CD4-positive, alpha-beta T cell treated with Interleukin-21 for 1 hour (primary cell): ENCODE measurements at places on chromosomes 3 and 15.

GRCh38 chr15:69556344-69556743 lies 103.7 kb downstream of the RPLP1 start:
- no peak for DNase-seq

DNA sequence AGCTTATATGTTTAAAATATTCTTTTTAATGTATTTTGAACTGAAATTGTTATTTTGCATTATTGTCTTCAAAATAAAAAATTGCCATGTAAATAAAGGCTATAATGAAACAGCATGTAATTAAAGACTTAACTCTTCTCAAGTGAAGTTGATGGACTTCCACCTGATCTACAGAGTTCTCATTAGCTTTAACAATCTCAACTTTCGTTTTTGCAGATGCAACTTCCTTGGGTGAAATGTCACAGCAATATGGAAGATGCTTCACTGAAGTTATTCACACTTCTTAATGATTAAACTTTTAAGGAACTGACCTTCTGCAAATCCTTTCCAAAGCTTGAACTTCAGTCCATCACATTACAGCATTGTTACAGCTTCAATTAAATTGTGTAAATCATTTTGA lies 63.6 kb downstream of the OSTN start:
- DNase-seq, result no peak

- DNase-seq, result no peak
These were observed 512.3 kb upstream of the MDFIC2 start for GRCh38 chr3:70824773-70825172.

- DNase-seq, result no peak
These were observed 40.9 kb upstream of the RYK start for GRCh38 chr3:134291319-134292254.

DNA sequence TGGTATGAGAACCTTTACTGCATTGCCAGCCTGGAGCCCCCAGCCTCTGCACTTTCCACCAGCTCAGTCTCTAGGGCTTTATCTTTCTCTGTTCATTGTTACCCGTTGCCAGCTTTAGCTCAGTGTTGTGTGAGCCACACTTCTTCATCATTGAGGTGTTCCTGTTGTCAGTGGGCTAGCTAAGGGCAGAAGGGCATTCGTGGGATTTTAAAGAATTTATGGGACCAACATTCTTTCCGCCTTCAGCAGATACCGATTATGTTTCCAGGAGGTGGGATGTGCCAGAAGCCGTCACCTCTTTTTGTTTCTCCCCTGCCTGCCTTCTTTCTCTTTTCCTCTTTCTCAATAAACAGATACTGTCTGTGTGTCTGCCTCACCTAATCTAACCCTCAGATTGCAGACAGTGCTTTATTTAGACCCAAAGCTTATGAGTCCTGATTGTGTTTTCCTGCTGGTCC lies 64.5 kb downstream of the PGPEP1L start:
- no peak for DNase-seq

- DNase-seq, result no peak
These were observed 124.1 kb downstream of the RASA2 start for GRCh38 chr3:141610939-141611338.

DNA sequence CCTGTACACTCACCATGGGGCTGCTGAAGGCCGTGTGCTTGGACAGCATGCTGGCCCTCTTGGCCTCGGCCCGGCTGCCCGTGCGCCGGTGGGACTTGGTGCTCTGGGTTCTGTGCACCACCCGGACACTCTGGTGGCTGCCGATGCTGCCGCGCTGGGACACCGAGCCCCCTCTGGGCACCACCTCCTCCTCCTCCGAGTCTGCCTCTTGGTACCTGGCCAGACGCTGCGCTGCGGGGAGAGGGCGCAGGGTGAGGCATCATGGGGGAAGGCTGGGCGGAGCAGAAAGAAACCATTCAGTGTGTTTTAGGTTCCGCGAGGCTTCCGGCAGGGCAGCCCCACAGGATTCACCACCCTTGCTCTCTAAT lies 145.0 kb downstream of the ATP10A start:
- no peak for DNase-seq

DNA sequence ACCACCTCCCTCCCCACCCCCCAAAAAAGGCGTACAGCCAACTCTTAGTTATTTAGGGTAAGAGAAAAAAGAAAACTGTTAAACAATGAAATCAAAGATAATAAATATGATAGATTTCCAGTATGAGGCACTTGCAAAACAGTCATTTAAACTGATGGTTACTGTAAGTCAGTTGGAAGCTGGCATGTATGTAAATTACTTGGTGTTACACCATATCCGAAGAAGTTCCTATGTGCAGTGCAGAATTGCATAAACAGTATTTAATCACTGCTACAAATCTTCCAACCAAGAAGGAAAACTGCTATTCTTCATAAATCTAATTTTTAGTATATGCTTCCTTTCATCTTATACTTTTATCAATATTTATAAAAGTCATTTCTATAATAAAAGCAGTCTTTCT lies 62.0 kb downstream of the LEO1 start:
- no peak for DNase-seq

DNA sequence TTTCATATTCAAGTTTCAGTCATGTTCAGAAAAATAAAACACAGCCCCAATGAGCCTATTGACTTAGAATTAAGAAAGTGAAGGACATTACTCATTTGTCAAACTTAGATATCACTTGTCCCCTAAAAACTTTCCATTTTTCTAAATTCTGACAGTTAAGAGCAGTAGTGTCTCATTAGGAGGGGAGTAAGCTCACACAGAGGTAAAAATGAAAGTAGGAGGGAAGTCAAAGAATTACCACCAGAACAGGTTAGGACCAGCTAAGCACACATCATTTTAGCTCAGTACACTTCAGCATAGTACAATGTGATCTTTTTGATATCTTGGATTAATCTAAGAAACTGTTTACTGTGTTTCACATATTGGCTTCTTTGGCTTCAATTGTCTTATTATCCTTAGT lies 64.3 kb downstream of the OSTN start:
- DNase-seq, result no peak

GRCh38 chr3:158103887-158104327 lies 2.3 kb downstream of the SHOX2 start:
- DNase-seq, result no peak

DNA sequence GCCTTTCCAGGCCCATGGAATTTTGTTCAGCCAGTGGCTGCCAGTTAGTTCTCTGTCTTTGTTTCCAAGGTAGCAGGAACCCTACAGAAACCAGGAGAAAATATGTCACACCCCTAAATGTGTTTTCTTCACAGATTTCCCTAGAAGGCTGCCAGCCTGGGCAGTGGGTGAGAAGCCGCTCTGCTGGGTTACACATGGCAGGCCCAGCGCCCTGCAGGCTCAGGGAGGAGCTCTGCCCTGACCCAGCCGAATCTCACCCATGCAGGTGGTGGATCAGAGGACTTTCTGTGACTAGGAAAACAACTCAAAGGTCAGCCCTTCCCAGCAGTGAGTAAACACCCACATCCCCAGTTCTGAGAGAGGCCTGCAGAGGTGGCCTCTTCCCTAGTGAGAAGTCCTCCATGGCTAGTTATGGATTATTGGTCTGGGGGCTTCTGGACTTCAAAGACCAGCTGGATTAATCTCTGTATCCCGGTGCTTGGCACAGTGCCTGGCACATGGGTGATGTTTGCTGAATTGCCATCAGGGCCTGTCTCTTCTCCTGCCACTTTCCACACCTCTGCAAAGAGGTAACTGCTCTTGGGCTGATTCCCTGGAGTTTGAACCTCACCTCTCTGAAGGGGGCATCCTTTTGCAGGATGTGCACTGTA lies 34.7 kb upstream of the BDH1 start:
- DNase-seq, result no peak

DNA sequence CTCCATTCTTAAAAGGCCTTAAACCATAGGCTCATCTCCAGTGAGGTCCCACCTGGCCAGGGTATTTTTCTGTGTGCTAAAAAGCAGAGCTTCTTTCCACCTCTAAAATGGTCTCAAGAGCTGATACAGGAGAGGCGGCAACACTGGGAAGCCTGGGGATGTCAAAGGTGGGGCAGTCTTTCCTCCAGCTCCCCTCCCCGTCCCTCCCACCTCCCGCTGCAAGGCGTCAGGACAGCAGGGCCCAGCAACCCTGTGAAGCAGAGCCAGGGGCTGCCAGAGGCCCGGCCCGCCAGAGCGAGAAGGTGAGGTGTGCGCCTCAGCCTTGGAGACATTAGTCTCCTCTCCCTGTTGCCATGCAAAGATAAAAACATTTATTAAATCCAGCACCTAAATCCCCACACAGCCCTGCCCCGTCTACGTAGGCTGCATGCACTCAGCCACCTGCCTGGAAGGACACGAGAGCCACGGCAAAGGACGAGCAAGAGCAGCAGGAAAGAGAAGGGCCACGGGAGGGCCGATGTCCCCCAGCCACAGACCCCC lies 75.6 kb downstream of the FAM174B start:
- DNase-seq, result no peak

- no peak for DNase-seq
These were observed 17.0 kb upstream of the IL1RAP start for GRCh38 chr3:190496859-190497258.

DNA sequence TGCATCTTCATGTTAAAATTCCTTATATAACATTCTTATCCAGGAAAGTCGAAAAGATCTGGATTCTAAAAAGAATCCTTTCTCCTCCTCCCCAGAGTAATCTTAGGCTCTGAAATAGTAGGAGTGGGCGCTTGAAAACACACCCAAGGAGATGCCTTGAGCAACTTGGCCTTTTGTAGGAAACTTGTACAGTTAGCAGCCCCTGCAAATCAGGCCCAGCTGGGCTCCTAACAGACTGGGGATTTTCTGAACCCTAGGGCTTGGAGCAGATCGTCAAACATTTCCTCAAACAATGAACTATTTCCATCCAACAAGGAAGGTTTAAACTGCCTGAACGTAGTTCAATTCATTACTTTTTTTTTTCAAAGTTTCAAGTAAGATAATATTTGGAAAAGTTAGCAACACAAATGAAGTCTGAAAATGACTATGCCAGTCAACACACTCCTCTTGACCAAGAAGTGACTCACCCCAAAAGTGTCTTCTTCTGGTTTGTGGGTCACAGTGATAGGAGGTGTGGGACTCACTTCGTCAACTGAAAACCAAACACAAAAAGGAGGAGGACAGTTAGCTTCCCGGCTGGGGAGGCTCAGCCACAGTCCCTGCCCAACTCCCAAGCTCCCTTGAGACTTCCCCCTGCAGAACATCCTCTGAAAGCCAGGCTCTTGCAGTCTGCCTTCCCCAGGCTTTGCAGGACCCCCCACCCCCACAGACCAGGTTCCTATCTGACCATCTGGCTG lies 129.7 kb downstream of the NTRK3 start:
- DNase-seq, result no peak

- no peak for DNase-seq
These were observed 84.4 kb upstream of the MFGE8 start for GRCh38 chr15:88997531-88997930.

DNA sequence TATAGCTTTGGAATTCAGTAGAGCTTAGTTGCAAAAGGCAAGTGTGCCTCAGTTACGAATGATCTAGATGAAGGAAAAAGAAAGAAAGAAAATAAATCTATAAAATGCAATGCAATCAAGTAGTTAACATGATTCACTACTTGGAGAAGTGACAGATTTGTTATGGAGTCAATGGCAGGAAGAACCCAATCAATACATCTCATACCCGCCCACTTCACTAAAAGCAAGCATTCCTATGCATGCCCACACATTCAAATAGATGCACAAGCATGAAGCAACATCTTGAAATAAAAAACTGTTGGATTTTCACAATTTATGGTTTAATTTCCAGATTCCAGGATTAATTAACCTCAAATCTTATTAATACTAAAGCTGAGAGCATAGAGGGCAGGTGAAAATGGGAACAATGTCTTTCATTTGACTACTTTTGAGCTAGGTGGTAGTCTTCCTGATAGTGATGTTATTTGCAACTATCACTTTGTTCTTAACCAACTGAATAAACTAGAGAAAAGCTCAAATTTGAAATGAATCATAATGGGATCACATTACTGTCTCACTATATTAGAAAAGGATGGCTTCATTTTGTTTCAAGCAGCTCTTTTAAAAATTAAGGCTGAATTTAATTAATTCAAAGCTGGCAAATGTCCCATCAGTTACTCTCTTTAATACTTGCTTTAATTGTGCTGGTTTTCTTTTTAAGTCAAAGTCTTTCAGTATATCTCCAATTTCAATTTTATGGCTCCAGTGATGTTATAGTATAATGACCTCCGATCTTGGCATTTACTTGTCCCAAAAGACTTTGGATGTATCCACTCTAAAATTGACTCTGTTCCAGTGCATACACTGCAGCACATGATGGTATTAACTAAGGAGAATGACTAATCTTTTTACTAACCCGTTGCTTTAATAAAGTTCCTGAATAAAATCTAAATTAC lies 46.7 kb upstream of the CCDC50 start:
- DNase-seq, result no peak

DNA sequence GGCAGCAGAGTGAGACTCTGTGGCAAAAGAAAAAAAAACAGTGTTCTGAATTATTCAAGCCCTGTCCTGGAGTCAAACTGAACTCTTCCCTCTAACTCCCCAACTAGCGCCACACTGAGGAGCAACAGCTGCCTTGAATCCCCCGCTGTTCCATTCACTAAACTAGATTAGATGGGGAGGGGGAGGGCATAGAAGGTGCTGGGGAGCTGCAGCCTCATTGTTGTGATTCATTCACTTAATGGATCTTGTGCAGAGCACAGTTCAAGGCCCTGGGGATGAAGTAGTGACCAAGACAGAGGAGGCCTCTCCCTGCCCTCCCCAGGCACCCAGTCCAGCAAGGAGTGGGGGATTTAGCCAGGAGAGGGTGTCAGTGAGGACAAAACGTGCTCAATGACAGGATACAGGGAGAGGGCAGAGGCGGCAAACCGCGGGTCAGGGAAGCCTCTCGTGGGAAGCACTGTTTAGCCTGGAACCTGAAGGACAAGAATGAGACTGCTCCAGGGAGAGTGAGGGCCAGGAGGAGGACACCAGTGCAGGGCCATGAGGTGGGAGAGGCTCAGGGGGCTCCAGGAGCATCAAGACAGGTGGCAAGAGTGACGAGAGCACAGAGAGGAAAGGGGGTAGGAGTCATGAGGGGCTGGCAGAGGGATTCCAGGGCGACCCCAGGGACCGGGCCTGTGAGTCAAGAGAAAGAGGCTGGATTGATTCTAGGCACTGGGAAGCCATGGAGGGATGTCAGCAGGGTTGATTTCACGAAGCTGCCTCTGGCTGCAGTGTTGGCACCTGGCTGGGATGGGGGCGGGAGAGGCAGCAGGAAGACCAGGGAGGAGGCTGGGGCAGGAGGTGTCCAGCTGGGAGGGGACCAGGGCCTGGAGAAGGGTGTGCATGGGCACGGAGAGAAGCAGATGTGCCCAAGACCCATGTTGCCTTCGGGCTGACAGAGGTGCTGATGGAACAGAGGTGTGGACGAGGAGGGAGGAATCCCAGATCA lies 31.4 kb downstream of the ALS2CL start:
- no peak for DNase-seq

DNA sequence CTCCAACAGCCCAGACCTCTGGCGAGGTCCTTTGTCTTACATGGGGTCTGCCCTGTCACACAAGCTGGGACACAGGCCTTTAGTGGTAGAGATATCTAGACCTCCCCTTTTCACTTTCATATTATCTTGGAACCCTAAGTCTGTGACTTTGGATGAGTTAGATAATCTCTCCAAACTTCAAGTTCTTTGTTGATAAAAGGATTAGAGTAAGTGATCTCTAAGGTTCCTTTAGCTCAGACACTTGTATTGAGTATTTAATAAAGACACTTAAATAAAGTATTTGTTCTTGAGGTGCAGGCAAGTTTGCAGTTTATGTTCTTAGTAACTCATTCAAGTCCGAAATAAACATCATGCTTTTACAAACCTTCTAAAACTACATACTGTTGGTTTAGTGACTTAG lies 459.6 kb downstream of the SHQ1 start:
- DNase-seq, result no peak
